Airway epithelial cell (primary cell): ENCODE measurements at places on chromosomes 12 and 14. TPM values are rescaled to one million over a fixed set of nuclear protein-coding genes. Genes with fewer than 3 reads are reported as not detected.

KLHL33 gene
- not detected in 2 replicates for total RNA-seq

OLR1 gene
- 0.07 TPM in 1 of 2 replicates, not detected in the other for total RNA-seq

FAIM2 gene
- not detected in 2 replicates for total RNA-seq

KRT77 gene
- 0.09 and 0.21 TPM in 2 replicates for total RNA-seq

RGS6 gene
- not detected in 2 replicates for total RNA-seq

WBP11 gene
- total RNA-seq, result 17.1 and 24.7 TPM in 2 replicates

CACNA2D4 gene
- 0.71 TPM in 1 of 2 replicates, not detected in the other for total RNA-seq

ADAMTS20 gene
- not detected in 2 replicates for total RNA-seq

JAG2 gene
- total RNA-seq, result 69.5 and 89.4 TPM in 2 replicates

HPD gene
- total RNA-seq, result not detected in 2 replicates

LBHD2 gene
- total RNA-seq, result not detected in 2 replicates

TESPA1 gene
- total RNA-seq, result not detected in 2 replicates

KLRC2 gene
- 0.19 and 0.49 TPM in 2 replicates for total RNA-seq

RFLNA gene
- not detected in 2 replicates for total RNA-seq

CRACR2A gene
- total RNA-seq, result 0.19 and 0.78 TPM in 2 replicates

MYO1A gene
- not detected in 2 replicates for total RNA-seq

TPPP2 gene
- not detected in 2 replicates for total RNA-seq

ATL1 gene
- 1.6 and 2.7 TPM in 2 replicates for total RNA-seq

CATSPERB gene
- 0.42 and 1.6 TPM in 2 replicates for total RNA-seq

RPGRIP1 gene
- not detected in 2 replicates for total RNA-seq

RASAL1 gene
- total RNA-seq, result 0.60 and 1.1 TPM in 2 replicates

PPP1R36 gene
- total RNA-seq, result 0.14 TPM in 1 of 2 replicates, not detected in the other

TOMM20L gene
- total RNA-seq, result not detected in 2 replicates
